ENCODE measurements at places on chromosomes 3 and 15. TPM values are rescaled to one million over a fixed set of nuclear protein-coding genes. Genes with fewer than 3 reads are reported as not detected.

GRCh38 chr3:4322635-4323034 lies 19.5 kb downstream of the SETMAR start:
- peak; percentile 45 for DNase-seq

- DNase-seq = no peak
Observed at GRCh38 chr3:13023235-13023970, 49.8 kb downstream of the IQSEC1 start.

GRCh38 chr3:107665351-107665750 lies 142.6 kb downstream of the BBX start:
- DNase-seq = no peak

- no peak for DNase-seq
Observed at GRCh38 chr3:74173090-74173489, 441.4 kb downstream of the CNTN3 start.

DNA sequence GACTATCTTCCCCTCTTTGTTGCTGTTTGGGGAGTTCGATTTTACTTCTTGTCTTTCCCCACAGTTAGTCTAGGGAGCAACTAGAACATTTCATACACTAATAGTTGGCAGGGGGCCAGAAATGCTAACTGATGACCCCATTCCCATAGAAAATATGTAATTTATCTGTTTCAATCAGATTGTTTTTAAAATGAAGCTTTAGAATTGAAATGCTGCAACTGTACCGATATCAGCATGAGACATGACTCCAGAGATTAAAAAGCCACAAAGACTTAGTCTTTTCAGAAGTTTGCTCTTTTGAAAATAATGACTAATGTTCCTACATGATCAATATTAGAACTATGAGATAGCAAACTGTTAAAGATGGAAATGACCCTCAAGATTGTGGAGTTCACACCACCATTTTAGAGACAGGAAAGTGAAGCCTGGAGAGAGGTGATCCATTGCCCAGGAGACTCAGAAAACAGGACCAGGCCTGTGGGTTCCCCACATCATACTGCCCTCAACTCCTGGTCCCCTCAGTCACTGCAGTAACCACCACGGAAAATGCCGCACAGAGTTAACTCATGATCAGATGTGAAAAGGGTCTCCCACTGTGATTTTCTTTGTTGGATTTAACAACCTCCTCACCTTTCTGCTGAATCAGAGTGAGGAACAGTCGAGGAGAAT lies 130.3 kb downstream of the CHDH start:
- peak; percentile 8 for DNase-seq

DNA sequence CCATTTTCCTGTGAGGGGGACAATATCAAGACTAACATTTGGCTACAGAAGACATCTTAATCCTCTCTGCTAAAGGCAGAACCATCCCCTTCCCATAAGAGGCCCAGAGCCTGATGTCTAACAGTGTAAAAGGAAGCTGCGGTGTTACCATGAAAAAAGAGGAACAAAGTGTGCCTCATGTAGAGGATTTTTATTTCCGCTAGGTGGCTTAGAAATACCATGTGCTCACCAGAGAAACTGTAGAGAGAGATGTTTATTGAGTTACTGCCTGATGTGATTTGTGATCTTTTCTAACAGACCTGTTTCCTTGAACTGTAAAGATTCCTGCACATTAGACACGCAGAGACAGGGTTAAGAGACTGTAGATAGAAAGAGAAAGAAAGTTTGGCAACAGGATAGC lies 22.0 kb downstream of the OR5H15 start:
- DNase-seq = no peak

DNA sequence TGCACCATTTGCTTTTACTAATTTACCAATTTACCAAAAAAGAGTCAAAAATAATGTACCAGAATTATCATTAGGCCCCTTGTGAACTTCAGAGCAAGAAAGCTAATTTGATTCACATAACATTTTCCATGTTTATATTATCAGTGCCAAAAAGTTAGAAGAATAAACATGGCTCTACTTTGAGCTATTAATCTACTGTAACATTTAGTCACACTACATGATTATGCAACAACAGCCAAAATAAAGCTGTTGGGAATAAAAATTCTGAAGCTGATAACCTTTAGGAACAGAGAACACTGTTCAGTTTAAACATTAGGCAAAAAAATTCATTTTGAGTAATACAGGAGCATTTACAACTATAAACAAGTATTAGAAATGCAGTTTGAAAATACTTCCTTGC lies 63.6 kb downstream of the PROS1 start:
- no peak for DNase-seq

CXCR6 gene
- not detected for total RNA-seq

RBP2 gene
- not detected for total RNA-seq
